ENCODE measurements at places on chromosomes 16 and 17.

- DNase-seq, result no peak
Observed at GRCh38 chr16:72959301-72959996, 88.5 kb downstream of the ZFHX3 start.

DNA sequence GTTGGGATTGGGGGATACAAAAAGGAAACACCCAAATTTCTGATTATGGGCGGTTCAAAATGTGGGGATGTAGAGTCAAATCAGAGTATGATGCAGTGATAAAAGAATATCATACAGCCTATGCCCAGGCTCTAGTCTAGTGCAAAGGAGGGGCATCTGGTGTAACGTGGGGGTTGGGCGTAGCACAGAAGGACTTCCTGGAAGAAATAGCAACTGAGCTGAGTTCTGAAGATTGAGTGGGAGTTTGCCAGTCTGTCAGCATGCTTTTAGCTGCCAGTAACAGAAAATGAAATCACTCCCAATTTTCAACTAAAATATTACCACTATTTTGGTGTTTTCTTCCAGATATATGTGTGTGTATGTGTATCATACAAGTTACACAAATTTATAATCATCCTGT lies 196.9 kb downstream of the SPECC1 start:
- no peak for DNase-seq

DNA sequence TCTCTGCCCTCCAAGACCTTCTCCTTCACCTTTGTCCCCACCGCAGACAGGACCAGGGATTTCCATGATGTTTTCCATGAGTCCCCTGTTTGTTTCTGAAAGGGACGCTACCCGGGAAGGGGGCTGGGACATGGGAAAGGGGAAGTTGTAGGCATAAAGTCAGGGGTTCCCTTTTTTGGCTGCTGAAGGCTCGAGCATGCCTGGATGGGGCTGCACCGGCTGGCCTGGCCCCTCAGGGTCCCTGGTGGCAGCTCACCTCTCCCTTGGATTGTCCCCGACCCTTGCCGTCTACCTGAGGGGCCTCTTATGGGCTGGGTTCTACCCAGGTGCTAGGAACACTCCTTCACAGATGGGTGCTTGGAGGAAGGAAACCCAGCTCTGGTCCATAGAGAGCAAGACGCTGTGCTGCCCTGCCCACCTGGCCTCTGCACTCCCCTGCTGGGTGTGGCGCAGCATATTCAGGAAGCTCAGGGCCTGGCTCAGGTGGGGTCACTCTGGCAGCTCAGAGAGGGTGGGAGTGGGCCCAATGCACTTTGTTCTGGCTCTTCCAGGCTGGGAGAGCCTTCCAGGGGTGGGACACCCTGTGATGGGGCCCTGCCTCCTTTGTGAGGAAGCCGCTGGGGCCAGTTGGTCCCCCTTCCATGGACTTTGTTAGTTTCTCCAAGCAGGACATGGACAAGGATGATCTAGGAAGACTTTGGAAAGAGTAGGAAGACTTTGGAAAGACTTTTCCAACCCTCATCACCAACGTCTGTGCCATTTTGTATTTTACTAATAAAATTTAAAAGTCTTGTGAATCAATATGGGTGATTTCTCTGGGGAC lies 12.2 kb downstream of the CX3CL1 start:
- no peak for DNase-seq

DNA sequence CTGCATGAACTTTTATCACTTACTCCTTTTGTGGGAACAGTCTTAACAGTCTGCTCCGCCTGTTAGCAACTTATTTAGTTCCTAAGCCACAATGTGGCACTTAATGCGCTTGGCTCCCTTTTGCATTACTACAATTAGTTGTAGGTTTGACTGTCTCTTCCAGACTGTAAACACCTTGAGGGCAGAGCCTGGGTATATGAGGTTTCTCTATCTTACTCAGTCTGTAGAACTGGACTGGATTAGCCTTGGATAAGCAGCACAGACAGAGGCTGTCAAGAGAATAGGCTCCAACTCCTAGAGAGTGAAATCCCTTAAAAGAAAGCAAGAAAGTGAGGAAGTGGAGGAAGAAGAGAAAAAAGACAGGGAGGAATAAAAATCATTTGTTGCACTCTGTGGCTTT lies 268.3 kb upstream of the MAF start:
- no peak for DNase-seq

DNA sequence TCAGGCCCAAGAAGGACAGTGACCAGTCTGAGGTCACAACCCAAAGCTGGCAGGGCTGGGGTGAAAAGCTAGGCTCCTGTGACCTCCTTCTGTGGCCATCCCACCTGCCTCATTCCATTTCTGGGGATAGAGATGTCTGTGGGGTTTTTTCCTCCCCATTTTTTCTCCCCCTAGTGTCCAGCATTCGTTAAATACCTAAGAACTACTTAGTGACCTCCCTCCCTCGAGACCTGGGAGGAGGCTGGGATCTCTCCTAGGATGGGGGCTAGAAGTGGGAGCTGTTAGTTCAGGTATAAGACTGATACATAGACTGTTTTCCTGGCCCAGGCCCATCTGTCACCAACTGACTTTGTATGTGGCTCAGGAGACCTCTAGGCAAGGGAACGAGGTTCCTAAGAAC lies 20.5 kb upstream of the STAC2 start:
- no peak for DNase-seq
